ENCODE measurements at places on chromosomes 5 and 9.

DNA sequence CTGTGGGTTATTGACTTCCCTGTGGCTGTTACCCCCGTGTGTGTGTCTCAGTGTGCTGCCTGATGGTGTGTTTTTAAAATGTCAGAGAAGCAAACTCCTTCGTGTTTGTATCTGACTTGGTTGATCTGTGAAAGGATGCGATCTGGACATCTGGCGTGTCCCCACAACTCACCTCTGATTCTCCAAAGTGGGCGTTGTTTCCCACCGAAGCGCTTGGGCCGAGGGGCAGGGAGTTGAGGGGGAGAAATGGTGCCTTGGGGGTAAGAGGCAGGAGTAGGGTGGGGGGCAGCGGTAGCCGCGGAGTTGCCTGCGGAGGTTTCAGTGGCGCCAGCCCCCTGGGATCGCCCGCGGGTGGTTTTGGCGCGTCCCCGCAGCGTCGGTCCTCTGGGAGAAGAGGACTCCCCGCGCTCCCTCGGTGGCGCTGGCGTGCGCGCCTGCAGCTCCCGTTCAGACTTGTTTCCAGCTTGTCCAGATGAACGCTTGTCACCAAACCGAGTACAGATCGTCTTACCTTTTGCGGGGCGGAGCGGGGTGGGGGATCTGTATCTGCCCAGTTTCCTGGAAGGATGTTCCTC, 1.1 kb downstream of the MAST4 start:
- no peak for DNase-seq

GRCh38 chr9:134698587-134699342, 57.2 kb downstream of the COL5A1 start:
- no peak for DNase-seq

- DNase-seq, result peak; percentile 91
Measured at GRCh38 chr5:167770461-167770860, 521.0 kb upstream of the WWC1 start.

DNA sequence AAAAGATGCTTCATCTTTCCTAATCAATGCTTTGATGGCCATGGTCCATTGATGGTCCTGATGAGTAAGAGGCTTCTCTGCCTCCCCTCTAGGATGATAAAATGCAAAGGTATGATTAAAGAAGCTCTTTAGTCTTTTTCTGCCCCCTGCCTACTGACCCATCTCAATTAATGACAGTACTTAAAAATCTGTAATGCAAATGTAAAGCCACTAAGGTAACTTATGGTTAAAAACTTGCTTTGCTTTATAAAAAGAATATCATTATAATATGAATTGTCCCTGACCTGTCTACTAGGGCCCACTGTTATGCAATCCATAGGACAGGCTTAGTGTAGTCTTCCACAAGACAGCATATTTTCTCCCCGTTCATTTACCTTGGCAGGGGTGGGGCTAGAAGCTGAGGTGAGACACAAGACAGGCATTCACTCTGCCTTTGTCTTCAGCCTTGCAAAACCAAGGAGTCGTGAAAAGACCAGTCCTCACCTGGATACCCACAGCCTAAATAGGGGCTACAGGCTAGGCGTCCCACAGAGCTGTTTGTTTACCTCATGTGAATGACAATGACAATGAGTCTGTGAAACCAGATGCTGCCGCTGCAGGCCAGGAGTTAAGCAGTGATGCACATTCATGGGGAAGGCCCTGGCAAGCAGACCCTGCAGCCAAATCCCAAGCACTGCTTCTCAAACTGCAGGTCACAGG, 60.4 kb downstream of the BNC2 start:
- no peak for DNase-seq

GRCh38 chr5:16889972-16890519, 46.0 kb downstream of the MYO10 start:
- DNase-seq, result peak; percentile 92

DNA sequence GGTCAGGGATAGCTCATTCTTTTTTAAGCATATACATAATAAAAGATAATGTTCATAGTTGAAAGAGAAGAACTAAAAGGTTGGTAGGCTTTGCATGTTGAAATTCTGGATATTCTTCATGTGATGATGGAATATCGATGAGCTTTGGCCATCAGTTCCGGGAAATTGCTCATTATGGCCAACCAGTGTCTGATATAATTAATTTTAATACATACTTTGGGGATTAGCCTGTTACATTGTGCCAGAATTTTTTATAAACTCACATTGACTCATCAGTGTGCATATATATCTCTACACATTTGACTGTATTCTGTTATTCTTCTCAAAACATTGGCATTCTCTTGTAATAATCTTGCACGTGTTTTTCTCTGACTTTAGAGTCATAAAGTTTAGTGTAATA, 84.3 kb downstream of the NNT start:
- DNase-seq, result no peak

GRCh38 chr9:136488247-136489214, 5.7 kb upstream of the SEC16A start:
- no peak for DNase-seq

GRCh38 chr5:59207401-59207800, 624.5 kb downstream of the RAB3C start:
- no peak for DNase-seq

DNA sequence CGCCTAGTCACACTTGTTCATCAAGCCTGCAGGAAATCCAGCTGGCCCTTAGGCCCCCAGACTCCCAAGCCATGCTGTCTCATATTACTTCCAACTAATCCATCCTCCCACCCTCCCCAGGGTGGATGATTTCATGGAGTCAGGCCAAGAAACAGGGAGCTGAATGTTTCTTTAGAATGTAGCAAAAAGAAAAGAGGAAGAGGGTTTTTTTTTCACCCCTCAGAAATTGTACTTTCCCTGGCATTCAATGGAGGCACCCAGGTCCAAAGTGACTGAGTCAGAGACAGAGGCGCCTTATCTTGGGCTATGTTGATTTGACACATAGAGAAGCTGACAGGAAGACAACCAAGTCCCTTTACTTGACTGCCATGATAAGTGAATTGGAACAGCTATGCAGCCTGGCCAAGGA, 260.2 kb upstream of the NR4A3 start:
- DNase-seq, result no peak

DNA sequence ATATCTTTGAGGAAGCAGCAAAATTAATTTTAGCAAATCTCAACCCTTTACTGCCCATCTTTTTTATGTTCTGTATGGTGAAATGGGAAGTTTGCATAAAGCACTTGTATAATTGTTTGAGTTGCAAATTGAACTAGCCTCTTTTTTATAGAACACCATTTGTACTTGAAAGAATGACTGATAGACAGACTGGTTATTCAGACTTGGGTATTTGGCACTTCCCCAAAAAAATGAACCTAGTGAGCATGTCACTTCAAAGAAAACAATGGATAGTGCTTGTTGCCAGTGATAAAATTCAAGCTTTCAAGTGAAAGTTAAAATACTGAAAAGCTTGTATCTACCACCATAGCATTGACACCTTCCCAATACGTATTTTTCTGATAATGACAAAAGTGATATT, 115.8 kb downstream of the ERCC6L2 start:
- DNase-seq, result no peak

DNA sequence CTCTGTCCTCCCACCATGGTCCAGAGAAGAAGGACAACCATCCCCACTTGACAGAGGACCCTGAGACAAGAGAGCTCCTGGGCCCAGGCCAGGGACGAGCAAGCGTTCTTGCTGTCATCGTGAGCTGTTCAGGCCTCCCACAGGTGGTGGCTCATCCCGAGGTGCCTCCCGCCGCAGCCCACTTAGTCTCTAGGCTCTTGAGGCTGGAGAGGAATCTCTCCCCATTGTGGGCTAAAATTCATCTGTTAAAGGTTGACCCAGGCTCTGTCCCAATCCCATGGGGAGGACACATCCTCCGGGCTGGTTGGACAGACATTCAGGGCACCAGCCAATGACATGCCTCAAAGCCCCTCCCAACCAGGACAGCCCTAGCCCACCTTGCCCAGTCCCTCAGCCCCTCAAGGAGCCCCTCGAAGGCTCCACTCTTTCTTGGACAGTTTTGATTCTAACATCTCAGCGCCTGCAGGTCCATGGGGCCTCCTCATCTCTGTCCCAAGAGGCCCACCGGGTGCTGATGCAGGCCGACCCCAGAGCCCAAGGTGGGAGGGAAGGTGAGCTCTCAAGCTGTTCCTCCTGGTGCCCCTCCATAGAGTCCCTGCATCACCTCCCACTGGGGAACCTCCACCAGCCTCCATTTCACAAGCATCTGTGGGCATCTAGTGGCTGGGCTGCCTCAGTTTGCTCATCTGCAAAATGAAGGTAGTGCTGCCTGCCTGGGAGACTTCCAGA, 52.9 kb downstream of the BARX1 start:
- no peak for DNase-seq

- no peak for DNase-seq
Measured at GRCh38 chr5:178983728-178984127, 11.4 kb downstream of the GRM6 start.

- DNase-seq, result no peak
Measured at GRCh38 chr5:161600156-161600555, 53.6 kb upstream of the GABRB2 start.

DNA sequence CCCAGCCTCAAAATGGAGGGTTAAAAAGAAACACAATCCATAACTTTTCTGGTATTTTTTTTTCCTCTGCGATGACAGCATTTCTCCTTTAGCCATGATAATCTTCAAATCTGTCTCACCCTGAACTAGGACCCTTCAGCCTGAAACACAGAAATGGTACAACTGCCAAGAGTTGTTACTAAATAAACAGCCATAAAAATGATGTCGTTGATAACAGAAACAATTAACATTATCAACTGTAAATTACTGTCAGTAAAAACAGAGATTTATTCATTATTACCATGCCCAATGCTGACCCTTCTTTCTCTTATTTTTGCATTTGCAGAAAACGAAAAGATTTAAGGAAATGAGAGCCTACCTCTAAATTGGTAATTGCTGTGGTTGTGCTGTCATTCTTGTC, 19.4 kb upstream of the MIER3 start:
- no peak for DNase-seq

- DNase-seq, result no peak
Measured at GRCh38 chr9:5976674-5977397, 38.6 kb downstream of the RANBP6 start.

- peak; percentile 73 for DNase-seq
Measured at GRCh38 chr9:124559871-124560270, 52.7 kb upstream of the NR5A1 start.

DNA sequence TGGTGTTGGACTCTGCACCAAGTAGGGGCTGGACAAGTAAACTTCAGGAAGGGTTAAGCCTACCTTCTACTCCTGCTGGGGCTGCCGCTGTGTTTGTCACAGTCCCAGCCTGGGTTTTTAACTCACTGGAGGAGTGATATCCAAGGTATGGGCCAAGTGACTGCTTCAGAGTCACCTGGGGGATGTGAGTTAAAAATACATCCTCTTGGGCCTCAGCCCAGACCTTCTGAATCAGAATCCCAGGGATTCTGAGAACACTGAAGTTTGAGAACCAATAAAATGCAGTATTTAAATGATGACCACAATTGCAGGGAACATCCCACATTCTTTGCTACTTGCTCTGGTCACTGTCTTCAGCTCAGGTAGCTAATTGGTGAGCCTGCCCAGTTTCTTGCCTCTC, 95.1 kb upstream of the DNAH5 start:
- DNase-seq, result peak; percentile 86

GRCh38 chr5:172909931-172910502, 49.2 kb upstream of the RPL26L1 start:
- DNase-seq, result no peak

DNA sequence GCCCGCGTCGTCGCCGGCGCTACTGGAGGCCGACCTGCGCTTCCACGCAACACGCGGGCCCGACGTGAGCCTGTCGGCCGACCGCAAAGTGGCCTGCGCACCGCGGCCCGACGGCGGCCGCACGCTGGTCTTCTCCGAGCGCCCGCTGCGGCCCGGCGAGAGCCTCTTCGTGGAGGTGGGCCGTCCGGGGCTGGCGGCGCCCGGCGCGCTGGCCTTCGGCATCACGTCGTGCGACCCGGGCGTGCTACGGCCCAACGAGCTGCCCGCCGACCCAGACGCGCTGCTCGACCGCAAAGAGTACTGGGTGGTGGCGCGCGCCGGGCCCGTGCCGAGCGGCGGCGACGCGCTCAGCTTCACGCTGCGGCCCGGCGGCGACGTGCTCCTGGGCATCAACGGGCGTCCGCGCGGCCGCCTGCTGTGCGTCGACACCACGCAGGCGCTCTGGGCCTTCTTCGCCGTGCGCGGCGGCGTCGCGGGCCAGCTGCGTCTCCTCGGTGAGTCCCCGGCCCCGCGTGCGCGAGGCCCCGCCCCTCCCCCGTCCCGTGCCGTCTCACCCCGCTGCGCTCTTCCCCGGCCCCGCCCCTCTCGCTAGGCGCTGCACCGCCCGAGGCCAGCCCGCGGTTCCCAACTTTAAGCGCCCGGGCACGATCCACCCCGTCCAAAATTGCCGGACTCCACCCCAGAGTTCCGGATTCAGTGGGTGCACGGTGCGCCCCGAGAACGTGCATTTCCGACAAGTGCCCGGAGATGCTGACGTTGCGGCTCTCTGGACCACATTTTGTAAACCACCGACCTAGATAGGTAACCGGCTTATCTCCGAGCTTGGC, 42.8 kb downstream of the NEURL1B start:
- no peak for DNase-seq

- no peak for DNase-seq
Measured at GRCh38 chr5:174759091-174759490, 34.7 kb downstream of the MSX2 start.

GRCh38 chr5:36355516-36355915, 53.8 kb upstream of the RANBP3L start:
- DNase-seq, result no peak

DNA sequence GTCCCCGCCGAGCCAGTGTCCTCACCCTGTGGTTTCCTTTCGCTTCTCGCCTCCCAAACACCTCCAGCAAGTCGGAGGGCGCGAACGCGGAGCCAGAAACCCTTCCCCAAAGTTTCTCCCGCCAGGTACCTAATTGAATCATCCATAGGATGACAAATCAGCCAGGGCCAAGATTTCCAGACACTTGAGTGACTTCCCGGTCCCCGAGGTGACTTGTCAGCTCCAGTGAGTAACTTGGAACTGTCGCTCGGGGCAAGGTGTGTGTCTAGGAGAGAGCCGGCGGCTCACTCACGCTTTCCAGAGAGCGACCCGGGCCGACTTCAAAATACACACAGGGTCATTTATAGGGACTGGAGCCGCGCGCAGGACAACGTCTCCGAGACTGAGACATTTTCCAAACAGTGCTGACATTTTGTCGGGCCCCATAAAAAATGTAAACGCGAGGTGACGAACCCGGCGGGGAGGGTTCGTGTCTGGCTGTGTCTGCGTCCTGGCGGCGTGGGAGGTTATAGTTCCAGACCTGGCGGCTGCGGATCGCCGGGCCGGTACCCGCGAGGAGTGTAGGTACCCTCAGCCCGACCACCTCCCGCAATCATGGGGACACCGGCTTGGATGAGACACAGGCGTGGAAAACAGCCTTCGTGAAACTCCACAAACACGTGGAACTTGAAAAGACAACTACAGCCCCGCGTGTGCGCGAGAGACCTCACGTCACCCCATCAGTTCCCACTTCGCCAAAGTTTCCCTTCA, 1.4 kb downstream of the GLIS3 start:
- no peak for DNase-seq

- no peak for DNase-seq
Measured at GRCh38 chr9:27856054-27856453, 282.8 kb upstream of the C9orf72 start.

- no peak for DNase-seq
Measured at GRCh38 chr5:81925009-81925408, 46.8 kb upstream of the ATG10 start.

Data from HS-5 (cell line).